ENCODE measurements at places on chromosomes 5 and 9.

GRCh38 chr5:864492-865167, 13.8 kb upstream of the ZDHHC11 start:
- no peak for DNase-seq

DNA sequence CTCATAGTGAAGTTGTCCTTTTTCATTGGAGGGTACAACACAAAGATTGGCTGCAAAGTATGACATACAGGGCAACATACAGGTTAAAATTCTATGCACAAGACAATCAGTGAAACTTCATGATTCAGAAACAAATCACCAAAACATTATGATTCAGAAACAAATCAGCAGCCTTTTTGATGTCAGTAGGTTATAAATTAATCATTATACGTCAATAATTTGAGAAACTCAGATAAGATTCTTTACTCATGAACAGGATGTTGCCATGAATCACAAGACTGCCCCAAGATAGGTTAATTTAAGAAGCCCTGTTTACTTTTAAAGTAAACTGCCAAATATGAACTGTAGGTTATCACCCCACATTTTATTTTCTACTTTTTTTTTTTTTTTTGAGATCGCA, 62.2 kb upstream of the IL33 start:
- no peak for DNase-seq

- no peak for DNase-seq
Observed at GRCh38 chr9:5265939-5266338, 34.7 kb downstream of the INSL4 start.

- no peak for DNase-seq
Observed at GRCh38 chr5:94545870-94546625, 72.4 kb downstream of the KIAA0825 start.

GRCh38 chr5:8729437-8729836, 816.4 kb downstream of the SEMA5A start:
- DNase-seq: no peak

DNA sequence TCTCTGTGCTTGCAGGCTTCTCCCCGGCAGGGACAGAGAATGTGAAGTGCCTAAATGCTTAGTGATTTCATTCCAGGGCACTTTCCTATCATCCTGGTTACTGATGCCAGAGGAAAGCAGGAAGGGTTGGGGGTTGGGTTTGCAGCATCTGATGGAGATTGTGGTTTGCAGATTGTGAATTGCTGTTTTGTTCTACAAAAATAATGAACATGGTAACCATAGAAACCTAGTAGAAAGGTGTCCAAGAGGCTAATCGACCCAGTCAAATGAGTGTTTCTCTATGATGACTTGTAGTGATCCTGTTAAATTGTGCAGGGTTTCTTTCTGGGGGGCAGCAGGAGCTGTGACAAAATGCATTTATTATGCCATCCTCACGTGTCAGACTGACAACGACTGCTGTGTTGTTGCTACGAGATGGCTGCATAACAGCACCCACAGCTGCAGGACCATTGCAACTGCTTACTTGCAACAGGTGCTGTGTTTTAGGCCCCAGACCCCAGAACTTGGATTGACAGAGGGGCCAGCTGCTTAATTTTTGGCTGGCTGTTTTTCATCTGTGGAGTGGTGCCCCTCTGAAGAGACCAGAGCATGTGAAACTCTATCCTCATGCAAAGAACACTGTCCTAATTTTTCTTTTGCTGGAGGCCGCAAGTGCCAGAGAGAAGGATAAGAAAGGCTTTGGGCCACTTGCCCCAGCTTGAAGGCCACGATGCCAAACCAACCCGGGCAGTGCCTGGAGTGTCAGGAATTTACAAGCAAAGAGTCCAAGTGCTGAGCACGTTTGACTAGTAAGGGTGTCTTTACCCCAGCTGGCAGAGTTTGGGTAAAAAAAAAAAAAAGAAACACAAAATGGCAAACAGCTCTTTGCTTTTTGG, 397.8 kb downstream of the GADD45G start:
- no peak for DNase-seq

GRCh38 chr5:14208071-14209021, 65.2 kb downstream of the TRIO start:
- DNase-seq: no peak

DNA sequence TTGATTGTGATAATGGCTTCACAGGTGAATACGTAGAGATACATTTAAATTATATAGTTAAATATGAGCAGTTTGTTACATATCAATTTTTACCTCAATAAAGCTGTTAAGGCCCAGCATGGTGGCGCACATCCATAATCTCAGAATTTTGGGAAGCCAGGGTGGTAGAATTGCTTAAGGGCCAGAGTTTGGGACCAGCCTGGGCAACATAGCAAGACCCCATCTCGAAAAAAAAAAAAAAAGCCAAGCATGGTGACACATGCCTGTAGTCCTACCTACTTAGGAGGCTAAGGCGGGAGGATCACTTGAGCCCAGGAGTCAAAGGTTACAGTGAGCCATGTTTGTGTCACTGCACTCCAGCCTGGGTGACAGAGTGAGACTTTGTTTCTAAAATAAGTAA, 138.7 kb upstream of the TMEM161B start:
- no peak for DNase-seq

- DNase-seq: no peak
Observed at GRCh38 chr9:120937127-120937526, 10.5 kb upstream of the TRAF1 start.
